Kasumi-1 (cell line): ENCODE measurements at places on chromosomes 7 and 10.

- DNase-seq: no peak
Measured at GRCh38 chr7:17685141-17685540, 255.2 kb downstream of the SNX13 start.

- DNase-seq: no peak
Measured at GRCh38 chr7:70595370-70595754, 536.6 kb upstream of the GALNT17 start.

- no peak for DNase-seq
Measured at GRCh38 chr7:47284691-47285635, 296.9 kb downstream of the TNS3 start.

- DNase-seq: no peak
Measured at GRCh38 chr10:21995557-21995956, 8.0 kb downstream of the DNAJC1 start.

DNA sequence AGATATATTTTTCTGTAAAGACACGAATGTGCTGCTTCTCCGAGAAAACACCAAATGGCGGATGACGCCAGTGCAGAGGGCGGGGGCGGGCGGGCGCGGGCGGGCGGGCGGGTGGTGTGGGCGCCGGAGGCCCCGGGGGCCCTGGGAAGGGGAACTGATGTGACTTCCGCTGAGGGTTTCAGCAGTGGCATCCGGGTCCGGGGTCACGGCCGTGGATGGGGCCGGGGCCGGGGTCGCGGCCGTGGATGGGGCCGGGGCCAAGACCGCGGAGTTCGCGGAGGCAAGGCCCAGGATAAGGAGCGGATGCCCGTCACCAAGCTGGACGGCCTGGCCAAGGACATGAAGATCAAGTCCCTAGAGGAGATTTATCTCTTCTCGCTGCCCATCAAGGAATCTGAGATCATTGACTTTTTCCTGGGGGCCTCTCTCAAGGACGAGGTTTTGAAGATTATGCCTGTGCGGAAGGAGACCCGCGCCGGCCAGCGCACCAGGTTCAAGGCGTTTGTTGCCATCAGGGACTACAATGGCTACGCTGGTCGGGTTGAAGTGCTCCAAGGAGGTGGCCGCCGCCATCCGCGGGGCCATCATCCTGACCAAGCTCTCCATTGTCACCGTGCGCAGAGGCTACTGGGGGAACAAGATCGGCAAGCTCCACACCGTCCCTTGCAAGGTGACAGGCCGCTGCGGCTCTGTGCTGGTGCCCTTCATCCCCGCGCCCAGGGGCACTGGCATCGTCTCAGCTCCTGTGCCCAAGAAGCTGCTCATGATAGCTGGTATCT, 20.3 kb upstream of the IGF2BP3 start:
- no peak for DNase-seq

GRCh38 chr7:71491336-71491735, 359.4 kb downstream of the GALNT17 start:
- DNase-seq: no peak

DNA sequence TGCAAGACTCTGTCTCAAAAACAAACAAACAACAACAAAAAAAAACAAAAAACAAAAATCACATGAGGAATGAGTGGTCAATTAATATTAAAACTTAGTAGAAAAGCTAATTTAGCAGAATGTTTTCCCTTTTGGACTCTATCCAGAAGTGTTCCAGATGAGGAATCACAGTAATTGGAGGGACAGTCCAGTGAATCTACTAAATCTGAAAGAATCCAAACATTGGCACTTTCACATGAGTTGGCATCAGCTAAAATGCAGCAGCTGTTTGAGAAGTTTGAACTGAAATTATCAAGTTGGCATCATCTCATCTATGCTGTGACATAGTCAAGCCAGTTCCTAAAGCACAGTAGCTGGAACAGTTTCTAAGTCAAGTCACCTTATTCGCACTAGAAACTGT, 367.8 kb downstream of the PPP1R3A start:
- DNase-seq: no peak

- DNase-seq: no peak
Measured at GRCh38 chr7:135597926-135598305, 40.2 kb downstream of the NUP205 start.

DNA sequence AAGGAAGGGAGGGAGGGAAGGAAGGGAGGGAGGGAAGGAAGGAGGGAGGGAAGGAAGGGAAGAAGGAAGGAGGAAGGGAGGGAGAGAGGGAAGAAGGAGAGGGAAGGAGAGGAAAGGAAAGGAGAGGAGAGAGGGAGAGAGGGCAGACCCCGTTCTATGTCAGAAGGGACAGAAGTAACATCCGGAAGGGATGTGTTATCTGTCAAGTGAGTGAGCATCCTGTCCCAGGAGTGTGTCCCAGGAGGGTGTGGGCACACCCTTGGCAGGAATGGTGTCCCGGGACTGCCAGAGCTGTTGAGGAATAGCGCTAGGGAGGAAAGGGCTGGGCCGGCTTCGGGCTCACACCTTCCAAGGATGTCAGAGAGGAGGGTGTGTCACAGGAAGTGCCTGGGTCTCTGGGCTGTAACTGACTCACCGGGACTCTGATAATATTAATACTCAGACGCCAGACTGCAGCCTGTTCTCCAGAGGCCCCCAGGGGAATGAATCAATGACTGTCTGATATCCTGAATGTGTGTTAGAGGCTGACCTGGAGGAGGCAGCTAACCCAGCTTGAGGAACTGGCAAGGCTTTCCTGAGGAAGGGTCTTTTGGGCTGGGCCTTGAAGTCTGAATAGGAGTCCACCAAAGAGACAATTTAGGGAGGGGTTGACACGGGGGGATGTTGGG, 125.6 kb upstream of the TNRC18 start:
- DNase-seq: no peak

GRCh38 chr10:27500096-27500495, 4.0 kb upstream of the RAB18 start:
- DNase-seq: no peak

DNA sequence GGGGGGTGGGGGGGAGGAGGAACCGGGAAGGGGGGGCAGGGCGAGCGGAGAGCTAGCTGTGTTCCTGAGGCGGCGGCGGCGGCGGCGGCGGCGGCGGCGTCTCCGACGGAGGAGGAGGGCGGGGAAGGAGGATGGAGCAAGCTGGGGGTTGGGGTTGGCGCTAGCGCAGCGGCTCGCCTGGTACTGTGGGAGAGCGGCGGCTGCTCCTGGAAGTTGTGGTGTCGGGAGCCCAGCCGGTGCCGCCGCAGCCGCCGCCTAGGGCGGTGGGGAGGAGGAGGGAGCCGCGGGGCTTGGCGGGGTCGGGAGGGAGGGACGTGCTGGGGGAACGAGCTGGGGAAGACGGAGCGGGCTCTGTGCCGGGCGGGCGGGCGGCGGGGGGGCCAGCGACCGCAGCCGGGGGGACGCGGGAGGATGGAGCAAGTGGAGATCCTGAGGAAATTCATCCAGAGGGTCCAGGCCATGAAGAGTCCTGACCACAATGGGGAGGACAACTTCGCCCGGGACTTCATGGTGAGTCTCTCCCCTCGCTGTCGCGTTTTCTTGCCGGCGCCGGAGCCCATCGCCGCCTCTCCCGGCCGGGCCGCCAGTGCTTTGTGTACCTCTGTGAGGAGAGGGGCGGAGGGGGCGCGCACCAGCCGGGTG, at the start of gene PTPN12:
Gene PTPN12, plus strand, starts transcription at position 160 of the 642 bp plus-strand sequence. Its CDS starts 252 bp downstream, at position 412.
- DNase-seq: peak; percentile 49
